ENCODE measurements at places on chromosomes 16 and 17. TPM values are rescaled to one million over a fixed set of nuclear protein-coding genes. Genes with fewer than 3 reads are reported as not detected.

The NLRC3 gene
- total RNA-seq: 0.93 TPM

DNA sequence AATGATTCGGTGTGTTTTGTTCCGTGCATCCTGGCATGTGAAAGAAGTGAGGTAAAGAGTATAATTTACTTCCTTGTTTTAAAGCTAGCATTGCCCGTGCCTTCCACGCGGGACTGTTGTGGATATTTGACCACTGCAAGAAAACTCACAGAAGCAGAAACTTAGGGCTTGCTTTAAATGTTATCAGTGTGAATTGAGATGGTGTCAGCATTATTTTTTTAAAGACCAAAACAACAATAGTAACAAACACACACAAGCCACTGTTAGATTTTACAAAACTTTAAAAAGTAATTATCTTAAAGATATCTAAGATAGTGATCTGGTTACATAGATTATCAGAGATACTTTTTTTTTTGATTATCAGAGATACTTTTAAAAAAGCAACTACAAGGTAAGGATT lies 47.4 kb downstream of the WWOX start:
- DNase-seq: no peak
- H3K4me3 ChIP-seq: no peak overlapping the region
- no peaks in the 10 kb centered on the region for H3K4me1 ChIP-seq
- no peaks in the 10 kb centered on the region for H3K36me3 ChIP-seq

The SCARF1 gene
- 12.2 TPM for total RNA-seq

GRCh38 chr16:85641776-85642176 lies 28.7 kb downstream of the GSE1 start:
- H3K36me3 ChIP-seq: no peaks in the 10 kb centered on the region
- peak overlapping the region; percentile 30 for H3K27ac ChIP-seq

DNA sequence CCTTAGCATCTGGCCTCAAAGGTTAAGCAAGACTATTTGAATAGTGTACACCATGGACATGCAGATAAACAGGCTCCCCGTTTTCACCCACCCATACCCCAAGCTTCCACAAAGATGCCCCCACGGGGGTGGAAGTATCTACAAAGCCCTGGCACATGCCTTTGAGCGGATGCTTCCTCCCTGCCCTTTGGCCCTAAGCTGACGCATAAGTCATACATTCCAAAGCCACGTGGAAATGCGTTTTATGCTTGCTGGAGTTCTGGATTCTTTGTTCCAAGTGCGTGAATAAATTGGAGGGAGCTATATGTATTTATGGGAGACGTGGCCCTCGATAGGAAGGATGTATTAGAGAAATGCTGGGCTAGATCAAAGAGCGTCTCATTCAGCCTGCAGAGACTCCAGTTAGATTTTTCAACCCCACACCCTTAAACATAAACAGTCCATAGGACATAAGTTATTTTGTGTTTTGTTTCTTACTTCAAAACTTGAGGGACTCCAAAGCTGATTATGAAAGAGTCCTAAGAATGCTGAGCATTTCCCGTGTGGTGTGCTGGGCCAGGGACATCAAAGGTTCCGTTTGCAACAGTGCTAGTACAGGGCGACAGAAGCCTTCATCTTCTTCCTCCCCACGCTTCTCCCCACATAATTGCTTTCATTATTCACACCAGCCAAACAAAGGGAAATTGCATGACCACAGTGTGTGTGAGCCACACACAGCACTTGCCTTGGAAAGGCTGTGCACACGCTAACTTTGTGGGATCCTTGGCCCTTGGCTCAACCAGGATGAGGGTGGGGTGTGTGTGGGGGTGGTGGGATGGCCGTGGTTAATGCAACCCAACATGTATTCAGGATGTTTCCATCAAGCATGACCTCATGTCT lies 73.6 kb downstream of the WIPI1 start:
- peak overlapping the region; percentile 75 for H3K27ac ChIP-seq
- H3K4me1 ChIP-seq: peaks cover 76% of the 10 kb centered on the region
- no peaks in the 10 kb centered on the region for H3K27me3 ChIP-seq
- no peak overlapping the region for H3K4me3 ChIP-seq
- DNase-seq: no peak

The CNTNAP4 gene
- total RNA-seq: not detected

The SPNS2 gene
- 11.2 TPM for total RNA-seq

The TBC1D26 gene
- not detected for total RNA-seq

- no peak overlapping the region for H3K27ac ChIP-seq
- no peak for DNase-seq
Observed at GRCh38 chr17:1979182-1979985, 45.8 kb downstream of the RTN4RL1 start.

The HAS3 gene
- total RNA-seq: 0.27 TPM

DNA sequence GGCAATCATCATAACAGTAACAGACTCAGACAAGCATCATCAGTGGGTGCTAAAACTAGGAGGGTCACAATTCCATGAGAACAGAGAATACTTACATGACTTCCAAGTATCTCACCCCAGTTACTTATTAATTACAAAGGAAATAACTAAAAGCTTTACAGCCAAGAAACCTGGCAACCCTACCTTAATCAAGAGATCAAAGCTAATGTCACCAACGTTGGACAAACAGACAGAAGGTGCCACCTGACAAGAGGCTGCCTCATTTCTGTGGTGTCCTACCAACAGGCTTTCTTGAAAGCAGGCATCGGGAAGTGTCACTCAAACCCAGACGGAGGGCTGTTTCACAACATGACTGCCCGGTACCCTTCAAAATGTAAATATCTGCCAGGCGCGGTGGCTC lies 84.6 kb downstream of the RMI2 start:
- no peaks in the 10 kb centered on the region for H3K4me1 ChIP-seq
- no peak overlapping the region for H3K4me3 ChIP-seq
- no peaks in the 10 kb centered on the region for H3K36me3 ChIP-seq

- H3K27me3 ChIP-seq: no peaks in the 10 kb centered on the region
- peak overlapping the region; percentile 83 for H3K27ac ChIP-seq
- peaks cover 42% of the 10 kb centered on the region for H3K4me1 ChIP-seq
- DNase-seq: peak; percentile 74
- H3K4me3 ChIP-seq: no peak overlapping the region
Observed at GRCh38 chr17:49565948-49566491, 9.7 kb upstream of the NXPH3 start.

DNA sequence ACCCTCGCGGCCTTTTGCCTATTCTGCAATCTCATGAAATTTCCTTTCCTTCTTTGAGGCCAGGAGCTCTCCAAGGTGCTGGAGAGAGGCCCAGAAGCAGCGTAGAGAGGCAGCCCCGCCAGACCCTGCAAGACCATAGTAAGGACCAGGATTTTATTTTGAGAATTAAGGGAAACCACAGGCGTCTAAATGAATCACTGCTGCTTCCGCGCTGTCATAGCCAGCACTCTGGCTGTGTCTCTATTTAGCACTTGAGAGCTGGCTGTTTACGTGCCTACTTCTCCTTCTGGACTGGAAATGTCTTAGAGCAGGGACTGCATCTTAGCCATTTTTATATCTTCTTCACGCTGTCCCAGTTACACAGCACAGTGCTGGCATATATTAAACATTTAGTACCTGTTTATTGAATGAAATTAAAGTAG lies 37.6 kb upstream of the PIRT start:
- H3K27me3 ChIP-seq: peaks cover 82% of the 10 kb centered on the region
- no peaks in the 10 kb centered on the region for H3K4me1 ChIP-seq
- no peak overlapping the region for H3K27ac ChIP-seq
- DNase-seq: no peak

GRCh38 chr17:66466840-66467367 lies 164.5 kb downstream of the PRKCA start:
- H3K4me3 ChIP-seq: no peak overlapping the region
- no peaks in the 10 kb centered on the region for H3K27me3 ChIP-seq
- no peak for DNase-seq
- no peaks in the 10 kb centered on the region for H3K36me3 ChIP-seq

DNA sequence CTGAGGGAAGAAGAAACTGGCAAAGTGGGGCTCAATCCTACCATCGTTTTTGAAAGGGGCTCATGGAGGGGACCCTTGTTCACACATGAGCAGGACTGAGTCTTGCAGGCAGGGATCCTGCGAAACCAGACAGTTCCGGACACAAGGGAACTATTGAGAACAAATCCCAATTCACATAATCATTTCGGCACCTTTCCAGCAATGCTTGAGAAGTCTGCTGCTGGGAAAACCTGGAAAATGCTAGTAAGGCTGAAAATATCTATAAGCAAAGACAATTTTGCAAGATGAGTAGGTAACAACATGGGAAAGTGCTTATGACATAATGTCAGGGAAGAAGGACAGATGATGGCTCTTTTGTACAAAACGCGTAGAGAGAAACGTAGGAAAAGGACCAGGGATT lies 52.1 kb upstream of the BPTF start:
- no peak overlapping the region for H3K4me3 ChIP-seq
- H3K4me1 ChIP-seq: no peaks in the 10 kb centered on the region
- no peak overlapping the region for H3K27ac ChIP-seq
- no peak for DNase-seq
- H3K27me3 ChIP-seq: no peaks in the 10 kb centered on the region
- H3K36me3 ChIP-seq: no peaks in the 10 kb centered on the region

DNA sequence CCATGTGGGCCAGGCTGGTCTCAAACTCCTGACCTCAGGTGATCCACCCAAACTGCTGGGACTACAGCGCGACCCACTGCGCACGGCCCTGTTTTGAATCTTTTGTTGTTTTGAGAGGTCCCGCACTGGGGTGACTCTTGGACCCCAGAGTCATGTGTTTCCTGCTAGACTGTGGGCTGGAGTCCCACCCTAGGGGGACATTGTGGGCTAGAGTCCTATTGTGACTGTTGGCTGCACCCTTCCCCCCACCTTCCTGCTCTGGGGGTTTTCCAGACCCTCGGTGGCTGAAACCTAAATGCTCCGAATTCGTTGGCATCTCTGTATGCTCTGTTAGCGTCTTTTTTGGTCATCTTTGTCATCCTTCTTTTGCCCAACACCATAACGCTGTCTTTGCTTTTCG lies 16.0 kb downstream of the NUPR1 start:
- H3K27me3 ChIP-seq: no peaks in the 10 kb centered on the region
- H3K36me3 ChIP-seq: no peaks in the 10 kb centered on the region
- DNase-seq: no peak

DNA sequence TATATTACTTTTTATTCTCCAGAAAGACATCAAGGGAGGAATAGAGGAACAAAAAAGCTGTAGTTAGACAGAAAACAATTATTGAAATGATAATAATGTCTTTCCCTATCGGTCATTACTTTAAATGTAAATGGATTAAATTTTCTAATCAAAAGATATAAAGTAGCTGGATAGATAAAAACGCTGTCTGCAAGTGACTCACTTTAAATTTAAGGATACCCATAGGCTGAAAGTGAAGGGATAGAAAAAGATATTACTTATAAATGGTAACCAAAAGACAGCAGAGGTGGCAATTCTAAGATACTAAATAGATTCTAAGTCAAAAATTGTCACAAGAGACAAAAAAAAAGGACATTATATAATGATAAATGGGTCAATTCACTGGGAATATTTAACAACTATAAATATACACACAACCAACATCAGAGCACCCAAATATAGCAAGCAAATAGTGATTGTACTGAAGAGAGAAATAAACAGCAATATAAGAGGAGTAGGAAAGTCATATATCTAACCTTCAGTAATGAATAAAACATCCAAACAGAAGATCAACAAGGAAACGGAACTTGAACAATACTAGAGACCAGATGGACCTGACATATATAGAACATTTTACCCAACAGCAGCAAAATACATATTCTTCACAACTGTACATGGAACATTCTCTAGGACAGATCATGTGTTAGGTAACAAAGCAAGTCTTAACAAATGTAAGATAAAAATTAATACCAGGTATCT lies 116.9 kb downstream of the BRIP1 start:
- no peak for DNase-seq
- no peaks in the 10 kb centered on the region for H3K27me3 ChIP-seq

GRCh38 chr16:1990351-1991134 lies 773 bp downstream of the SYNGR3 start:
- peaks cover 36% of the 10 kb centered on the region for H3K4me1 ChIP-seq
- H3K27ac ChIP-seq: no peak overlapping the region
- peaks cover 47% of the 10 kb centered on the region for H3K27me3 ChIP-seq
- no peak for DNase-seq
- peaks cover 18% of the 10 kb centered on the region for H3K36me3 ChIP-seq

The CRHR1 gene
- total RNA-seq: not detected

- no peak overlapping the region for H3K4me3 ChIP-seq
- H3K27ac ChIP-seq: no peak overlapping the region
- no peaks in the 10 kb centered on the region for H3K36me3 ChIP-seq
- no peak for DNase-seq
- H3K4me1 ChIP-seq: peaks cover 29% of the 10 kb centered on the region
Observed at GRCh38 chr17:82380860-82381702, 9.5 kb downstream of the UTS2R start.

- H3K27me3 ChIP-seq: peaks cover 36% of the 10 kb centered on the region
- no peak overlapping the region for H3K27ac ChIP-seq
- H3K4me1 ChIP-seq: no peaks in the 10 kb centered on the region
- no peak overlapping the region for H3K4me3 ChIP-seq
- no peaks in the 10 kb centered on the region for H3K36me3 ChIP-seq
- DNase-seq: no peak
Observed at GRCh38 chr16:68369697-68370580, 59.1 kb downstream of the PRMT7 start.

DNA sequence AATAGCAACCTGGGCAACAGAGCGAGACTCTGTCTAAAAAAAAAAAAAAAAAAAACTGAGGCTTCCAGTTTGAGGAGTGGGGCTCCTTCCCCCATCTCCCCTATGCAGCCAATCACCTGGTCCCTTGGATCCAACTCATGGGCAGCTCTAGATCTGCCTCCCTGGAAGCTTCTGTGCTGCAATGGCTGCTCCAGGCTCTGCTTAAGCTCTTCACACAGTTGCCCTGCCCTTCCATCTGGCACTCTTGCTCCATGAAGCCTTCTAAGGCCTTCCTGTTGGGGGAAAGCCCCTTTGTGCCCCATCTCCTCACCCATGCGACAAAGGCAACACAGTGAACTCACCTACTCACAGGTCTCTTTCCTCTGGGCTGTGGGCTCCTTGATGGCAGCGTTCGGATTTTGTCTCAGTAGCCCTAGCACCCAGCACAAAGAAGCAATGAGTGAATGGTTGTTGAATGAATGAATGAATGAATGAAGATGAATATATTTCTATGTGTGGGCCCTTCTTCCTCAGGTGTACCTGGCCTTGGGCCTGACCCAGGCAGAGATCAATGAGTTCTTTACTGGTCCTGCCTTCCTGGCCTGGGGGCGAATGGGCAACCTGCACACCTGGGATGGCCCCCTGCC lies 1.9 kb downstream of the NAGLU start:
- H3K36me3 ChIP-seq: peaks cover 44% of the 10 kb centered on the region
- peaks cover 28% of the 10 kb centered on the region for H3K4me1 ChIP-seq
- H3K4me3 ChIP-seq: no peak overlapping the region
- no peak overlapping the region for H3K27ac ChIP-seq
- no peak for DNase-seq
- H3K27me3 ChIP-seq: no peaks in the 10 kb centered on the region

The CA5A gene
- not detected for total RNA-seq

- no peak for DNase-seq
- H3K36me3 ChIP-seq: peaks cover 47% of the 10 kb centered on the region
Observed at GRCh38 chr17:82179946-82180475, 32.6 kb downstream of the CCDC57 start.

- no peaks in the 10 kb centered on the region for H3K36me3 ChIP-seq
- H3K27ac ChIP-seq: no peak overlapping the region
- H3K27me3 ChIP-seq: no peaks in the 10 kb centered on the region
Observed at GRCh38 chr16:4947722-4948503, 10.2 kb upstream of the SEC14L5 start.

The NOG gene
- total RNA-seq: 0.41 TPM
